Caudate nucleus (tissue), 63 donors: ENCODE measurements at places on chromosomes 6 and 20.

DNA sequence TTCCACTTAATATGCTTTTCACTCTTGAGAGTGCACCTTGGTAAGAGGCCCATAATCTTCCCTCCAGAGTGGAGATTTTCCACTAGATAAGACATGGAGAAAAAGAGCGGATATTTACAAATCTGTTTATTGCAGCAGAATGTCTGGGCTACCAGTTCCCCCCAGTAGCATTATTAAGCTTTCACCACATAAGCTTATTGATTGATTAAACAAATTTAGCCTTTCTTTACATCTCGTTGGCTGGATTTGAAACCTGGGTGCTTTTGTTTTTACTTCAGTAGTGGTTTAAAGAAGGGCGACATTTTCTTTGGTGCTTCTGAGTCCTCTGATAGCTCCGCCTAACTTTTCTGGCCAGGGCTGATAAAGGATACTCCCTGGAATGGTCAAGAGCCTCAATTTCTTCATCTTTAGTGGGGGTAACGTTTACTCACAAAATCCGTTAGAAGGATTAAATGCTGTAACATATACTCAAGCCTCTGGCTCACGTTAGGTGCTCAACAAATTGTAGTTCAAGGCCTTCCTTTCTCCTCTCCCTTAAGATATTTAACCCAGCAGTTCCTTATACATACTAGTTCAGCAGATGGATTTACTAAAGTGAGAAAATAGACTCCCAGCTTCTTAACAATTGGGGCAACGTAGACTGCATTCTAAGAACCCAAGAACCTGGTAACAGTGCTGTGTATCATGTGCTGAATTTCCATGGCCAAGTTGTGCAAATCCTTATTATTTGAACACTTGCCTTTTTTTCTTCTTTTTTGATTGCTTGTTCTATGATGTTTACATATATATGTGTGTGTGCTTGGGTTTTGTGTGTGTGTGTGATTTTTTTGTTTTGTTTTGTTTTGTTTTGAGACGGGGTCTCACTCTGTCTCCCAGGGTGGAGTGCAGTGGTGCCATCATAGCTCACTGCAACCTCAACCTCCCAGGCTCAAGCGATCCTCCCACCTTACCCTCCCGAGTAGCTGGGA is 91.4 kb downstream of the RREB1 start:
- no peak for DNase-seq

DNA sequence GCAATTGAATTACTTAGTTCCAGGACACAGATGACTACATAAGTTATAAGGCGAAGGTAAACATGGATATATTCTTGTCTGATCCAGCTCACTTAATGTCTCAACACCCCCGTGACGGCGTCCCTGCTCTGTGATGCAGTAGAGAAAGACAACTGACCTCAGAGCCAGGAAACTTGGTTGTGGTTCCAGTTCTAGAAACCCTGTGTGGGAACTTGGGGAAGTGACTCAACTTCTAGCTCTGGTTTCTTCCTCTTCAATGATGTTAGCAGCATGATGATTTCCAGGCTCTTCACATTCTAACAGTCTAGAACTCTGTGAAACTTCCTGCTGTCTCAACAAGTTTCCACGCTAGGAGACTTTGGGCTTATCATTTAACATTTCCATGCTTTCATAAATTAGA is 18.4 kb downstream of the LAMA4 start:
- no peak for DNase-seq

GRCh38 chr6:89689732-89690131 is 51.2 kb upstream of the LYRM2 start:
- DNase-seq, result no peak

DNA sequence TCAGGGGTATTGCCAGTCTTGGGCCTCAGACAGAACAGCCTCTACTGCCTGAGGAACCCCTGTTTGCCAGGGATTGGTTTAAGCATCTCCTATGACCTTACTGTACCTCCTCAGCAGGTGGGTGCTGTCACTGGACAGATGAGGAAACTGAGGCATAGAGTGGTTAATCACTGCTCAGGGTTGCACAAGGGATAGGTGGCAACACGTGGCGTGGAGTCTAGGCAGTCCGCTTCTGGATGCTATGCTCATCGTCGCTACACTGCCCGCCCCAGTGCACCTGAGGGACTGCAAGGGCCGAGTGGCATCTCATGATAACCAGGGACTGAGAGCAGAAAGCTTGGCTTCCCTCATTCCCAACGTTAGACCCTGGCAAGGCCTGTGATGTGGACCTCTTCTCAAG is 101.8 kb upstream of the SULF2 start:
- DNase-seq, result no peak

- no peak for DNase-seq
These were observed 60.0 kb upstream of the ZFAND3 start for GRCh38 chr6:37759221-37760144.

GRCh38 chr6:15033850-15034203 is 212.0 kb upstream of the JARID2 start:
- no peak for DNase-seq

- DNase-seq, result no peak
These were observed 336.0 kb upstream of the DEFB115 start for GRCh38 chr20:30921286-30922071.

GRCh38 chr20:32544893-32545840 is 40.0 kb downstream of the NOL4L start:
- DNase-seq, result no peak

GRCh38 chr6:16811277-16811979 is 50.2 kb upstream of the ATXN1 start:
- DNase-seq, result no peak

- DNase-seq, result no peak
These were observed 22.5 kb downstream of the BRPF3 start for GRCh38 chr6:36219081-36219480.
